ENCODE measurements at places on chromosomes 12 and 14.
A peak's percentile ranks its signal among the peaks of the same experiment; 100 is the strongest.

DNA sequence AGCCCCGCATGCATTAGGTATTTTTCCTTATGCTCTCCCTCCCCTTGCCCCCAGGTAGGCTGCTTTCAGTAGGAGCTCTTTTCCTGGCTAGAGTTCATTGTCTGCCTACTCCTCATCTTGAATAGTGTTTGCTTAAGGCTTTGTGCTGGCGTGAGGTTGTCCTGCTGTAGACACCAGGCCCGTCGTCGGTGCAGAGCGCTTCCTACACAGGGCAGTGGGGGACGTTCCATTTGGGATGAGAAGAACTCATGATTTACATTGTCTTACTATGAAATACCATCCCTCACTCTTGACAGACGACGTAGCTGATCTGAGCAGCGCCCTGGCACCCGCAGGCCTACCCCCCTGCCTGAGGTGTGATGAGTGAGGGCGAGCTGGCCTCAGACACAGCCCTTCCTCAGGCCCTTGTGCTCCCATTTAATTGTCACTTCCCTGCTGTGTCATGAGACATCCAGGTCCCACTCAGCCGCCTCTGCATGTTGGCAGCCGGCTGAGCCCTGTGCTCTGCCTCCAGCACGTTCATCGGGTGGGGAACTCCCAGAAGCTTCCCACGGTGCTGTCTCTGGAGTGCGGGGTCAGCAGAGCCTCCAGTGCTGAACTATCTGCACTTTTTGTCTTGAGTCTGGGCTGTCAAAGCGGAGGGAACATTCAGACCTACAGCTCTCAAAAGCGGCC, 76.0 kb downstream of the WDR20 start:
- DNase-seq, result no peak

- DNase-seq, result no peak
These were observed 363.7 kb downstream of the SOX5 start for GRCh38 chr12:23585782-23586163.

GRCh38 chr12:45354399-45354798, 138.5 kb downstream of the ANO6 start:
- DNase-seq, result no peak

- peak; percentile 64 for DNase-seq
These were observed 13.1 kb downstream of the ASIC1 start for GRCh38 chr12:50070314-50071060.

- DNase-seq, result peak; percentile 26
These were observed 187.7 kb downstream of the GALC start for GRCh38 chr14:87805315-87805723.

GRCh38 chr14:59356767-59357166, 108.4 kb downstream of the GPR135 start:
- no peak for DNase-seq

- no peak for DNase-seq
These were observed 26.3 kb downstream of the SLC15A4 start for GRCh38 chr12:128797119-128798118.

GRCh38 chr12:45546545-45546944, 183.0 kb upstream of the ARID2 start:
- no peak for DNase-seq

DNA sequence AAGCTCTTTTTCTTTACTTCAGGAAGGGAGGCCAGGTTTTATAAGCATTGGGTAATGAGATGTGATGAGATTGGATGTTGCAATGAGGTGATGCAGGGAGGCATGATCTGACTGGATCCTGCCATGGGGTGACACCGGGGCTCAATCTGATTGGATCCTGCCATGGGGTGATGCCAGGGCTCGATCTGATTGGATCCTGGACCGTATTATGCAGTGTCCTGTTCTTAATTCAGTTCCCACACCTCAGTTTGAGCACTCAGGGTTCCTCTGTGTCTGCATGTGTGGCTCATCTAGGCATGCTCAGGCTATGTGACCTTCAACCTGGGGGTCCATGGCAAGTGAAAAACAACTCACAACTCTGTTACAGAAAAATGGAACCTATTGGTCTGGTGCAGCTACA, 166.4 kb downstream of the SLC15A4 start:
- DNase-seq, result no peak

DNA sequence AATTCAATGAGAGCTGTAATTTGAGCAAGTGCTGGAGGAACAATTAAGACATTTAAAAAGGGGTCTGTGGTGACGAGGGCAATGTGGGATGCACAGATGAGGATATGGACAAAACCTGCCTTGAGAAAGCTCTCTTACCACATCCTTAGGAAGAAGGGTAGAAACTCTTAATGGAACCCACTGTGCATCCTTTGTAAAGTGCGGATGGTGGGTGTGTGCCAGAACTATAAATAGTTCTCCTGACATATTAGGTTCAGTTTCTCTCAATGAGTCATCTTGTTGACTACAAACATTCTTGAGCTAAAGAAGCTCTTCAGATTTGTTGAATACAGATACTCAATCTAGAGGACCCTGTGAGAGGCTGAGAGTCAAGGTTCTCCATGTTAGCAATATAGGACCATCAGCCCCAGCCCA, 106.1 kb upstream of the ANO4 start:
- DNase-seq, result no peak

DNA sequence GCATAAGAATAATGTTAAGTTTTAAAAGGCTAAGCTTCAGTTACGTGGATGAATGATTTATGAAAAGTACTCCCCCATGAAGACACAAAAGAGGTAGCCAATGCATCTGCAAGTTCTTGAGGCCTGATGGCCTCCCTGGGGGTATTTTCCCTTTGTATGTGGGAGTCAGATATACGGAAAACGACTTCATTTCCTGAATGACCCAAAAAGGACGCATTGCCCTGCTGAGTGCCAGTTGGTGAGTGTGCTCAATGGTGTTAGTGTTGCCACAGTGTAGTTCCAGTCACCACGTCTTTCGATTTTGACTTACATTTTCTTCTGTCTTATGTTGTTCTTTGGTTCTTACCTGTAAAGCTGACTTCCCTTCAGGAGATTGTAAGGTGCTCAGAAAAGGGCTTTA, 8.0 kb downstream of the ETV6 start:
- DNase-seq, result no peak

- DNase-seq, result no peak
These were observed 18.0 kb upstream of the YARS2 start for GRCh38 chr12:32773691-32774090.

GRCh38 chr12:68521321-68521839, 89.3 kb upstream of the RAP1B start:
- no peak for DNase-seq

- no peak for DNase-seq
These were observed 17.8 kb downstream of the EEA1 start for GRCh38 chr12:92911339-92911738.

GRCh38 chr14:51507511-51507905, 144.2 kb upstream of the FRMD6 start:
- DNase-seq, result no peak

- DNase-seq, result no peak
These were observed 14.5 kb downstream of the GMFB start for GRCh38 chr14:54474232-54474793.

DNA sequence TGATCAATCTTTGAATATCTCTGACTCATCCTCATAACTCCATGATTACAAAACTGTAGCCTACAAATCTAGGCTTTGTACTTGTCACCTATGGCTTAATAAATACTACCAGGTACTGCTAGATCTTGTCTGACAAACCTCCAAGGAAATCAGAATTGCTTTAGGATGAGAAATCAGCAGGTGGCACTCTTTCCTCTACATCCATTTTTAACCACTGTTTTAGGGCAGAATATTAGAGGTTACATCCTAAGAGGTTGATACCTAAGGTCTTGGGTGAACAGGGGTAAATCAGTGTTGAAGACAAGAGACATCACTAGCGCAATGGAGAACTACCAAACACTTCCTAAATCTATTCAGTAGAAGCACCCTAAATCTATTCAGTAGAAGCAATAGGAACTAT, 63.1 kb upstream of the SOX5 start:
- DNase-seq, result no peak

DNA sequence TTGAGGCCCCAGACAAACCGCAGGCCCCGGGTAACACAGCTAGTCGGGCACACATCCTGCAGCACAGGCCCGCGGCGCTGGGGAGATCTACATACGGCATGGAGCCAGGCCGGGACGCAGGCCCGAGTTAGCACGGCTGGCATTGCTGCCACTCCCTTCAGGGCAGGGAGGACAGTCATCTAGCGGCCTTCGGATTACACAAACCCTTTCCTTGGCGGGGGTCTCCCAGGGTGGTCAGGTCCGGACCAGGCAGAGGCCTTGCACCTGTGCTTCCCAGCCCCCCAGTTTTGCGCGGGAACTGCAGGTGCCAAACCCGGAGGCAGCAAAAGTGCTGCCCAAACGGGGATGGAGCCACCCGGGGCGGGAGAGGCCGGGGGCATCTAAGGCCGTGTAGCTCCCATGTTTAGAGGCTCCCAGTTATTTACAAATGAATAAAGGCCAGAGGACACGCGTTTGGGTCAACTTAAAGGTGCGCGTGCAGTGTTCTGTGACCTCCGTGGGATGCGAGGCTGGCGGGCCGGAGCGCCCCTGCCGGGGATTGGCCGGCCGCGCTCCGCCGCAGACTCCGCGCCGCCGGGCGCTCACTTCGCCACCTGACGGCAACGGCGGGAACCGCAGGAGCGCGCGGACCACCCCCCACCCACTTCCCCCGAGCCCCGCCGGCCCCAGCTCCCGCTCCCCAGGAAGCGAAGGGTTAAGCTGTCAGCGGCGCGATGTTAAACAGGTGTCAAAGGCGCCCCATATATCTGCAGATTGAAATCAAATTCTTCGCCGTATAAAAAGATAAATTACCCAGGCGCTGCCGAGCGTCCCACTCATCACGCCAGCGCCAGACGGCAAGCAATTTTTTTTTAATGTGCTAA, 18.1 kb downstream of the VSX2 start:
- DNase-seq, result peak; percentile 64

DNA sequence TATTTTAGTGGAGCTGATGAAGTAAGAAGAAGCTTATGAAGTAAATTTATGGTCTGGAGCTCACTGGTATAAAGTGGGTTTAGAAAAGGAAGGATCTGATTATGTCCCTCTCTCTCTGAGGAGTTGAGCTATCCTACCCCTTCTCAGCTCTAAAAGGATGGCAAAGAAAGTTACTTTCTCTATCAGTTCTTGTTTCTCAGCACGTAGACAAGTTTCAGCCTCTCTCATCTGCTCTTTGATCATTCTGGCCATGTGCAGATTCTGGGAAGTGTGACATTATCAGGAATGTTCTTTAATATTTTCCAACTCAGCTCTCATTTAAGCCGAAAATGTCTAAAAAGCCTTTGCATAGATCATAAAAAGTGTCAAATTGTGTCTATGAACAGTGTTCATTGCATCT, 5.8 kb upstream of the EGLN3 start:
- DNase-seq, result no peak

DNA sequence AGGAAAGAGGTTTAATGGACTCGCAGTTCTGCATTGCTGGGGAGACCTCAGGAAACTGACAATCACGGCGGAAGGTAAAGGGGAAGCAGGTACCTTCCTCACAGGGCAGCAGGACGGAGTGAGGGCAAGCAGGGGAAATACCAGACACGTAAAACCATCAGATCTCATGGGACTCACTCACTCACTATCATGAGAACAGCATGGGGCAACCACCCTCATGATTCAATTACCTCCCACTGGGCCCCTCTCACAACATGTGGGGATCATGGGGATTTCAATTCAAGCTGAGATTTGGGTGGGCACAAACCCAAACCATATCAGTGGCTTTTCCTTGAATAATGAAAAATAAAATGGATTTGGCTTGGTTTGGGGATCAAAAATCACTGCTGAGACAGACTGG, 380.5 kb downstream of the VRK1 start:
- no peak for DNase-seq

DNA sequence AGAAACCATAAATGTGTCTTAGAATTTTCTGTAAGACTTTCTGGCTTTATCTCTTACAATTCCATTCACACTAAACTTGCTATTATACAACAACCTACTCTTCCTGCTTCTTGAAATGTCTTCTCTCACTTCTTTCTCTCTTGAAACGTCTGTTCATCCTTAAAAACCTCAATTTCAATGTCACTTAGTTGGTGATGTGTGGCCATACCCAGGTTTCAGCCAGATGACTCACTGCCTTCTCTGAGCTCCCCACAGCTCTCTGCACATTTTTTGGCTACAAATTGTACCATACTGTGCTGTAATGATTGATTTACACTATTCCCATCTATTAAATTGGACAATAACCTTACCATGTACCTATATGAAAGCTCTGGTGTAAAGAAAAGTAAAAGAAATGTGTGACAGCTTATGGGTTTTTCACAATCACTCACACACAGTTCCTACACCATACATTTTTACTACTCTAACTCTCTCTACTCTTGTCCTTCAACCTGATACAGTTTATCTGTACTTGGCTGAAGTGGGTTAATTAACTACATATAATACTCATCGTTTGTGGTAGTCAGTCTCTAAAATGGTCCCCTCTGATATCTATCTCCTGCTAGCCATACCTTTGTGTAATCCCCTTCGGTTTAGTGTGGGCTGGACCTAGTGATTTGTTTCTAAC, 222.1 kb downstream of the NELL2 start:
- no peak for DNase-seq

DNA sequence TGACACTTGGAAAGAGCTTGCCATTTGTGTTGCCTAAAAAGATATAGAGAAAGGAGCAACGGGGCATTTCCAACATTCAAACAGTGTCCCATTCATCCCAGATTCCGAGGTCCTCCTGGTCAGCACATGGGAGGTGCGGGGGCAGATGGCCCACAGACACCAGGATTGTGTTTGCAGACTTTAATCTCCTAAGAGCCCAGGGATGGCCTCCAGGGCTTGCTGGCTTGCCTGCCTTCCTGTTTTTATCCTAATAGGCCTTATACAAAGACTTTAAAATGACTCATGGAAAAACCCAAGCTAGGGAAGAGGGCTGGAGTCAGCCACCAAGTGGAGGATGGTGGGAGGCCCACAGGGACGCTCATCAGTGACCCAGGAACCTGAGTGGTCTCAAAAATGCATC, 21.5 kb upstream of the FAM181A start:
- DNase-seq, result no peak

DNA sequence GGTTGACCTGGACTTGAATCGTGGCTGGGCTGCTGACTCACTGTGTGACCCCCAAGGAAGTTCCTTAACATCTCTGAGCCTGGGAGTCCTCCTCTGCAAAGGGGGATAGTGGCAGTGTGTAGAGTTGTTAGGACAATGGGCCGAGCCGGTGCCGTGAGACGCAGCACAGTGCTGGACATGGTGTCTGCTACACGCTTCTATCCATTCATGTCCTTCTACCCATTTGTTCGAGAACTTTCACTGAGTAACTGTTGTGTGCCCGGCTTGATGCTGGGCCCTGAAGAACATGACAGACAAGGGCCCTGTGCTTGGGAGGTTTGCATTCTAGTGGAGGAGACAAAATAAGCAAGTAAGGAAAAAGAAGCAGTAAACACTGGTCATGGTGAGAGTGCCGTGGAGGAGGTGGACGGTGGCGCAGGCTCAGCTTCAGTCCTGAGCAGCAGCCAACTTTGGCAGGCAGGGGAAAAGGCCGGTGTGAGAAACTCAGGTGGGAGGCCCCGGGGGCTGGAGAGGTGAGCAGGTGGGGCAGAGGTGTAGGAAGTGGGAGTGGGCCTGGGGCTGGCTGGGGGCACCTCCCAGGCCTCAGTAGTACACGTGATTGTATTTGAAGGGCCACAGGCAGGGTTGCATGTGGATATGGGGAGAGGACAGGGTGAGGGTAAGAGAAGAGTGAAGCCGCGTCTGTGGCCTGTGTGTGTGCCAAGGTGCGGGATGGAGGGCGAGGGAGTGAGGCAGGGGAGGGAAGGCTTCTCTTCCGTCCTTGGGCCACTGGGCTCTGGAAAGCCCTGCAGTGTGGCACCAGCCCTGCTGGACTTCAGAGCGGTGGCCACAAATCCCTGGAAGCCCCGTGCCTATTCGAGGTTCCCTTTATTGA, 13.8 kb downstream of the VASH1 start:
- DNase-seq, result no peak
